ENCODE measurements at places on chromosomes 2 and 18.

- no peak for DNase-seq
These were observed 13.8 kb downstream of the METTL4 start for GRCh38 chr18:2557536-2557935.

DNA sequence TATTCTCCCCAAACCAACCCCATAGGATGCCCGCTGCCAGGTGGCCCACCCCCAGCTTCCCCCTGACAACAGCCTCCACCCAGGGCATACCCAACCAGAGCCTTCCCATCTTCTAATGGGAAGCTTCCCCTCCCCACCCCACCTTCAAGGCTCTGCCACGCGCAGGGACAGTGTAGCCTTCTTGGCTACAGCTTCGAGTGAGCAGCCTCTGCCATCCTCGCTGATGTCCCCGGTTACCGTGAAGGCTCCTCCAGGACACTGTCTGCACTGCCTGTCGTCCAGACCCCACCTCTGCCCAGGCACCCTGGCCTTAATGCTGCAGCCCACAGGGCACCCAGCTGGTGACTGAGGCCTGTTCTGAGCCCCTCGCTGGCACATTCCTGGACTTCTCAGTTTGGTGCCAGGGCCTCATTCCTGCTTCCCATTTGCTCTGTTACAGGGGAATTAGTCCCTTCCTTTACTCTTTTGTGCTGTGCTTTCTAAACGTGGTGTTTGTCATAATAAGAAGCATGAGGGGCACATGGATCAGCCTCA lies 13.0 kb upstream of the ADNP2 start:
- no peak for DNase-seq

DNA sequence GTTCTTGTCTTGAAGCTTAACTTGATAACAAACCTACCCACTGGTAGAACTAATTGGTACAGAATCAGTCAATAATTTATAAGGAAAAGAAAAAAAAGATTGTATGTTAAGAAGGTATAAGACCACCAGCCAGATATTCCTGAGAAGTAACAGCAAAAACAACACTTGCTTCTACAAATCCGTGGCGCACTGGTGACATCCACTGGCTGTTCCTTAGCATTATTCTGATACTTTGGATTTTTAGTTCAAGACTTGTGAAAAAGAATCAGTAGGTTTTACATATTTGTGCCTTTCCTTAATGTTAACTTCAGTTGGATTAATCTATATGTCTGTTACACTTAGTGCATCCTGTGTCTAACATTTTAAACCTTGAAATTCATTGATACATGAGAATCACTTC lies 141.8 kb downstream of the GRB14 start:
- DNase-seq = no peak

DNA sequence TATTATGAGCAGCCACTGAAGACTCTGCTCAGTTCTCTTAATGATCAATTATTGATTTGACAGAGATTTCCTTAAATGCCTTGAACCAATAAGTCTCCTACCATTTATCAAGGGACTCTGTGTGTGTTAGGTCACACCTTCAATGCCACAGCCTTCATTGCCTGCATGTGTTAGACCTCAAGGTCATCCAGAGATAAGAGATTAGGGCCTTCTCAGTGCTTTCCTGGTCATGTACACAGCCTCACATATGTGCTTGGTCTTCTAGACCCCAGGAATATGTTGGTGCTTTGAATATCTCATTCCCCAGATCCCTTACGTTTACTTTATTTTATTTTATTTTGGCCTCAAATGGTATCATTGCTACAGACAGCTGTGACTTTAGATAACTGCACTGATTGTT lies 93.0 kb upstream of the CTAGE1 start:
- DNase-seq = no peak

- DNase-seq = no peak
These were observed 36.6 kb upstream of the ASB1 start for GRCh38 chr2:238389988-238390589.

DNA sequence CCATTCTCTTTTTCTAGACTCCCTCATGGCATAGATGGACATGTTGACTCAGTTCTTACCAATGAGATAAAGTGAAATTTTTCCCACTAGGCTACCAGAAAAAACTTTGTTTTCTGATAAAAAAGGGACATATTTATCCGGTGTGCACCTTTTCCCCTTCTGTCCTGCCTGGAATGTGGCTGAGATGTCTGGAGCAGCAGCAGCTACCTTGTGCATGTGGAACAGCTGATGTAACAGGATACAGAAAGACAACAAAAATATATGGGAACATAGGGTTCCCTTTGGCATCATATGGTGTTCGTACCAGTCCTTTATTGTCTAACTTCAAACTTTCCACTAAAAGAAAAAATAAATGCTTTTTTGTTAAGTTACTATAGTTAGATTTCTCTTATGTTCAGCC lies 460.2 kb upstream of the HS6ST1 start:
- no peak for DNase-seq

DNA sequence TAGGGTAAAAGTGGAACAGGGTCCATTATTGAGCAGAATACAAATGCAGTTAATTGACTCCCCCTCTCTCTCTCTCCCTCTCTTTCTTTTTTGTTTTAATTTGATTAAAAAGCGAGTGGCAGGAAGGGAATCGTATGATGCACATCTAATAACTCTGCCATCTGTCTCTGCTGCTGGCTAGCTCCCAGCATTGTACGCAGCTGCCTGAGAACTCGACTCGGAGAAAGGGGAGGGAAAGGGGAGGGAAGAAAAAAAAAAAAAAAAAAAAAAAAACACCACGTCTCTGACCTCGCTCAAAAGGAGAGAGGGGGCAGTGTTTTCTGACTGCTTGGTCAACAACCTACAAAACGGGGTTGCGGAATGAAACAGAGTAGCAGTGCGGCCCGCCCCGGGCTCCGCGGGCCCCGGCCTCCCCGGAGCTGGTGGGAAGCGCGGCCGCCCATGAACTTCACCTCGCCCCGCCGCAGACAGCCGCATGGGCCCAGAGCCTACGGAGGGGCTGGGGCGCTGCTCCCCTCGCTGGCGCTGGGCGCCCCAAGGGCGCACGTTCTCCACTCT lies 265.7 kb downstream of the TCF4 start:
- peak; percentile 92 for DNase-seq

DNA sequence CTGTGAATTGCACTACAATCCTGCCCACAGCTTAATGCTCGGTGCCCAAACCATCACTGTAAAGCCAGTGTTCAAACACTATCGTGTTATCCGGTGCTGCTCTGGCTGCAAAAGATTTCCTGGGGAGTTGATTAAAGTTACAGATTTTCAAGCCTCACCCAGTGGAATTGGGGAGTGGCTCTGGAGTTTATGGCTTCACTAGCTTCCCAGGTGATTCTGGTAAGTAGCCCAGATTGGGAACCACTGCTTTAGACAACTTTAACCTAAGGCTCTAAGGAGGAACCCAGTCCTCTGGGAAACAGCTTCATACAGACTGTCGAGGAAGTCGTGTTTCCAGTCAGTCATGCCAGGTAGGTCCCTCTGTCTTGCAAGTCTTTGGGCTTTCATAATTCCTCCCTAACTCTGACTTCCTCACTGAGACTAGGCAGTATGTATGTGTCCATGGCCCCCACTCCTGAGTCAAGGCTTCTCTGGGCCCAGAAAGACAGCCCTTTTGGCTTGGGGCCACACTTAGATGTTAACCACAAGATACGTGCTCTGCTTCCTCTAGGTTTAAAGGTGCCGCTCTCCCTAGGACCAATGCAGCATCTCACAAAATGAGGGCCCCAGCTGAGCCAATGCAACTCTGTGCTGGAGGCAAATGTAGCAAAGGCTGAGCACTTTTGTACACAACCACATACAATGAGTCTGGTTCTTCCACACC lies 299.7 kb downstream of the PRKCE start:
- no peak for DNase-seq

GRCh38 chr2:159516241-159516758 lies 100.0 kb downstream of the BAZ2B start:
- DNase-seq = peak; percentile 48

- DNase-seq = no peak
These were observed 208.6 kb downstream of the CMPK2 start for GRCh38 chr2:6657136-6657535.

- no peak for DNase-seq
These were observed 113.2 kb downstream of the ACKR3 start for GRCh38 chr2:236682651-236683422.

DNA sequence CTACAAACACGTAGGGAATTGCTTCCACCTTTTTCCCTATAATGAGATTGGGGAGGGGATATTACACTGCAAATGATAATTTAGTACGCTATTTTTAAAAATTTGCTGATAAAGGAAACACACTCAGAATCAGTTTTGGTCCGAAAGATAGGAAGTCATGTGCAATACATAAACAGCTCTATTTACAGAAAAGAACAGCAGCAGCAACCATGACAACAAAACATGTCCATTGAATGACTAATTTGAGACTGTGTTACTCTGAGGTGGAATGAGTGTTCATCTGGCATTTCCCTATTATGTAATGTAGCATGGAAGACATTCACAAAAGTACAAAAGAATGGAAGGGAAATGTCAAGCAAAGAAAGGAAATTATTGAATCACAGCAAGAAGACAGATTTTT lies 337.2 kb downstream of the NBAS start:
- no peak for DNase-seq

GRCh38 chr2:50514901-50515300 lies 517.0 kb downstream of the NRXN1 start:
- DNase-seq = peak; percentile 84

DNA sequence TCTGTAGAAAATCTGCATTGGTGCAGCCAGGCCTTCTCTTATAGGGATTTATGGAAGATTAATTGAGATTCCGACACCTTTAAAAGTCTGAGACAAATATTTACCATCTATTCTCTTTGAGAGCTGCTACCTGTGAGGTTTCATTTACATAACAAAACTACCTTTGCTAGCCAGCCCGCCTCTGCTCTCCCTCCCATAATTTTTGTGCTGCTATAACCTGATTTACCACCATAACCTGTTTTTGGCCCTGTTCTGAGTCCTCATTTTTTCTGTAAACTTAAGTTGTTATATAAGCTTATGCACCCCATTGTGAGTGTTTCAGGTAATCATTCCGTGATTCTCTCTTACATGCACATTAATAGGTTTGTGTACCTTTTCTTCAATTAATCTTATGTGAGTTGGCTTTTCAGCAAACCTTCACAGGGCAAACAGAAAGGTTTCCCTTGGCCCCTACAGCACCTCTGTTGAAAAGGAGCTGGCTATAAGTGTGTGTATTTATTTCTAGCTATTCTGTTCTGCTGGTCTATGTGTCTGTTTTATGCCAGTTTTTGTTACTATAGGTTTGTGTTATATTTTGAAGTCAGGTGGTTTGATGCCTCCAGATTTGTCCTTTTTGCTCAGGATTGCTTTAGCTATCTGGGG lies 114.9 kb upstream of the XIRP2 start:
- DNase-seq = no peak

GRCh38 chr18:28177828-28178635 lies 1.1 kb upstream of the CDH2 start:
- DNase-seq = peak; percentile 86

DNA sequence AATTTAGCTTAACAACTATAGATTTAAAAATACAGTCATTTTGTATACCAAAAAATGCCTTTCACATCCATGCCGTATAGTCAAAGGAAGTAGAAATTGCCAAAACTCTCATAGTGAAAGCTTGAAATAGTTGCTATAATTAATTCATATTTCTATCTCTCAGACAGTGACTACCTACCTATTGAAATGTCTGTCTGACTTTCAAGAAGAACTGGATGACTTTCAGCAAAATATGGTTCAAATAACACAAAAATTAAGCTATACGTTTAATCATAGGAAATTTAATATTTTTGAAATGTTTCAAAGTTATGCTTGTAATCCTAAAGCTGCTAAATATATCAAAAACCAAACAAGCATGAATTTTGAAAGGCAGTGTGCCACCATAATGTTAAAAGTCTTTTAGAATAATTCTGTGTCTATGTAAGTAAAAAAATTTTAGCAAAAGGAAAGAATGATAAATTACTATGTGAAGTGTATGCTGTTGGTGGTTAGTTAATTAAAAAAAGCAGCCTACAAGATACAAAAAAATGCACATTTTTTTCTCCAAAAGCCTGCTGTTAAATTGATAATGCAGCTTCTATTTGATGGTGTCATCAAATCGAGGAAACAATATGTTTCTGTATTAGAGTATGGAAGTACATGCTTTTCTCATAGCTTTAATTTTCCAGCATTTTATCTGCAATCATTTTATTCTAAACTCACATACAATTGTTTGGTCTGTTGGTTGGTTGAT lies 57.7 kb upstream of the ST6GAL2 start:
- DNase-seq = no peak

DNA sequence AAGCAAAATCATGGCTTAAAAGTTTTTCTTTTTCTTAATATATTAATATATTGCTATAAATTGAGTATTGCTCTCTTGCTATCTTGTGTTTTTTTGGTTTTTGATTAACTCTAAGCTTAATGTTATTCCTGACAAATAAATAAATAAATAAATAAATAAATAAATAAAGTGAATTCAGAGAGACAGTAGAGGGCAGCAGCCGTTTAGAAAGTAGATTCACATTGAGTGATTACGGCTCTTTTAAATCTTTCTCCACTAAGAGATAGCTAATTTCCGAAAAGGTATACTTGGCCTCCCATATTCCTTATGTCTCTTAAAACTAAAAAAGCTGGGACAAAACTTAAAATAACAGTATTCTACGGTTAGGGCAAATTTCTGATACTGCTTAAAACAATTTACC lies 34.3 kb downstream of the MSH2 start:
- no peak for DNase-seq

- no peak for DNase-seq
These were observed 143.6 kb downstream of the RTP5 start for GRCh38 chr2:242012956-242013764.

- peak; percentile 44 for DNase-seq
These were observed 44.4 kb downstream of the FBLN7 start for GRCh38 chr2:112182581-112183034.

GRCh38 chr2:44949329-44950151 lies 8.0 kb downstream of the SIX3 start:
- no peak for DNase-seq

GRCh38 chr18:32956591-32957315 lies 183.9 kb upstream of the KLHL14 start:
- DNase-seq = no peak

DNA sequence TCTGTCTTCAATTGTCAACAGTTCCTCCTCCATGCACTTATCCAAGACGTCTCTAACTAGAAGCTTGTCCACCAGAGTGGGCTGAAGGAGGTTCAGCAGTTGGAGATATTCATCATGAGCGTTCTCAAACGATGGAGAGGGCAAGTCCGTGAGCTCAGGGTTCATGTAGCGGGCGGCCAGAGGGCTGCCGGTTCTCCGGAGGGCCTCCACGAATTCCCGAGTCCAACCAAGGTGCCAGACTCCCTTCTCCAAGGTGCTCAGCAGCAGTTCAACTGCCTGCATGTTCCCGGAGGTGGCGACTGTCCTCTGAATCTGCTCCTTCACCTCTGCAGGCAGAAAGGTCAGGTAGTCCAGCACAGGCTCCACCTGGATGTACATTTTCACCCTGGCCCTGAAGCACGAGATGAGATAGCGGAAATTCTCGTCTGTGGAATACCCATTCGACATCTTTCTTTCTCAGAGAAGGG lies 590 bp downstream of the IFIH1 start:
- DNase-seq = no peak
